ENCODE measurements at places on chromosomes 12 and 14. TPM values are rescaled to one million over a fixed set of nuclear protein-coding genes. Genes with fewer than 3 reads are reported as not detected.

The RPGRIP1 gene
- not detected for total RNA-seq

The KCNK13 gene
- total RNA-seq: not detected

The PAX9 gene
- total RNA-seq: 12.0 TPM

The SPX gene
- 8.3 TPM for total RNA-seq

The SLC41A2 gene
- 1.1 TPM for total RNA-seq

The ANO2 gene
- total RNA-seq: not detected

The LMO3 gene
- total RNA-seq: 10.9 TPM

The CIDEB gene
- total RNA-seq: 2.2 TPM

The YLPM1 gene
- total RNA-seq: 21.9 TPM

The KCNC2 gene
- total RNA-seq: not detected

The TAS2R20 gene
- 0.21 TPM for total RNA-seq

The SRRM4 gene
- total RNA-seq: not detected

The COPS7A gene
- total RNA-seq: 63.6 TPM

The RAB35 gene
- 27.3 TPM for total RNA-seq

The SIX1 gene
- 11.3 TPM for total RNA-seq

The TMEM253 gene
- total RNA-seq: 0.49 TPM
